ENCODE measurements at places on chromosomes 11 and 22.

GRCh38 chr11:121328176-121328966, 35.8 kb downstream of the SC5D start:
- peak; percentile 39 for DNase-seq

DNA sequence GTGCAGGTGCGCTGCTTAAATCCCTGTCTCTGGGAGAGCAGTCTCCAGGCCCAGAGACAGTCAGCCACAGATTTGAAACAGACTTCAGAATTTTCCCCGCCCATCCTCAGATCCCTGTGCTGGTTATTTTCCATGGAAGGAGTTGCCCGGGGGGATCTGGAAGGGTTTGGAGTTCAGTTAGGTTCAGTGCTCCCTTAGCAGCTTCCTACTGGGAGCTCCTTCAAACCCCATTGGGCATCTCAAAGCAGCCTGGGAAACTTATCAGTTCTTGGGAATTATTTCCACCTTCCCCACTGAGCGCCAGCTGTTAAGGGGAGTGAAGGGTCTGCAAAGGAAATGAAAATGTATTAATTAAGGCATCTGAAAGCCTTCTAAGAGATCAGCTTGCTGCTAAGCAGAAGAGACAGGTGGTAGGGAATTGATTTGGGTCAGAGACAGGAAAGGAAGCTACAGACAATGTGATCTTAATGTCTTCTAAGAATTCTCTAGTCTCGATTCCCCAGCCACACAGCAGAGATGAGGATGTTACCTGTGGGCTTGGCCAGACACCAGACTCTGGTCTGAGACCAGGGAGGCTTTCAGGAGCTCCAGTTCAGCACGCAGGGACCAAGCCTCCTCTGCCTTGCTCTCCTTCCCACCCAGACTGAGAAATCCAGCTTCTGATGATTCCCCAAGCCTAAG, 106.2 kb upstream of the TBCEL start:
- DNase-seq = no peak

GRCh38 chr11:115903179-115903578, 399.0 kb upstream of the CADM1 start:
- no peak for DNase-seq

DNA sequence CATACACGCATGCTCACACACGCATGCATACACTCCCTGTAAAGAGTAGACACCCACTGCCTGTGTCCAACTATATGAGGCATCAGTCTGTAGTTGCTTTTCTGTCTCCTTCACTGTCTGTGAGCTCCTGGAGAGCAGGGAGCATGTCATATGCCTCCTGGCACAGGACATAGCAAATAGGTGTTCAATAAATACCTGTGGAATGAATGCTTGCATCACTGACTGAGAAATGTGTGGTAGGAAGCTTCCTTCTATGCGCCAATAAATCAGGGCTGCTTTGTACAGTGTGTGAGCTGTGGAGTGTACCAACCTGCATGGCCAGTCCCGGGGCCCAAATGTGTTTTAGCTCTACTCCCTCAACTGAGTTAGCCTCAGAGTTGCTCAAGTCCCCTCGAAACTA, 37.2 kb upstream of the NAV2 start:
- DNase-seq = no peak

DNA sequence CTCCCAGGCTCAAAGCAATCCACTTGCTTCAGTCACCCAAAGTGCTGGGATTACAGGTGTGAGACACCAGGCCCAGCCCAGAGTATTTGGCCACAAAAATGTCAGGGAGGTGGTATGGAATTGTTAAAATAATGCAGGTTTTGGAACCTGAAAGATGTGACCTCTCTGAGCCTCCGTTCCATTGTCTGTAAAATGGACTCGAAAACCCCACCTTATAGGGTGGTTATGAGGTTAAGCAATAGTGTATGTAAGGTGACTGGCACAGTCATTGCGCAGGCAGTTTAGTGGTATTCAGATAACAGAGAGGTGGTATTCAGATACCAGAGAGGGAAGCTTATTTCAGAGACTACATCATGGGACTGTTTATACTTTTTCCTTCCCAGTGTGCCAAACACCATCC, 52.5 kb upstream of the PRSS23 start:
- no peak for DNase-seq

- no peak for DNase-seq
Measured at GRCh38 chr22:48868554-48868953, 959.1 kb downstream of the BRD1 start.

- DNase-seq = peak; percentile 47
Measured at GRCh38 chr11:10305262-10305963, 540 bp downstream of the ADM start.

DNA sequence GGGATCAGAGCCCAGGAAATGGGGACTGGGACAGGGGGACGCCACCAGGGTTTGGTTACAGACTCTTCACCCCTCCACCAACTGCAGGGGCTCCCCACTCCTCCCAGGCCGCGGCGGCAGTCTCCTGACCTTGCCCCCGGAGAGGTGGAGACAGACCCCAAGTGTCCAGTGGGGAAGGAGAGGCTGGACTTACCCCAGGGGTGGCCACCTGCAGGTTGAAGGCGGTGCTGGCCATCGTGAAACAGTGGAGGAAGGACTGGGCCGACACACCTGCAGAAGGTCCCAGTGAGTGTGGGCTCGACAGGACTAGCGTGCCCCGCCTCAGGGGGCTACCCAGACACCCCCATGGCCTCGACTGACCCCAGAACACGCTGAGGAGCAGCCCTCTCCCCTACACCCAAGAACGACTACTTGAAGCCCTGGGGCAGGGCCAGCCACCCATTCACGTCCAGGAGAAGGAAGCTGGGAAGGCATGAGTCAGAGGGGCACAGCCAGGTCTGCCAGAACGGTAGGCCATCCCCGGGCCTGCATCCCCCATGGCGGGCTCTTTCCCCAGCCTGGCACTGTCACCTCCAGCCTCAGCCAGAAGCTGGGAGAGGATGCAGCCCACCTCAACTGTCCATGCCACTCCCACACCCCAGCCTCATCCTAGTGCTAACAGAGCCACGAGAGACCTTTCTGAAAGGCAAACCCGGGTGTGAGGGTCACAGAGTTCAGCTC, 2.3 kb downstream of the GATD1 start:
- no peak for DNase-seq

GRCh38 chr11:121449626-121450025, 2.5 kb upstream of the SORL1 start:
- no peak for DNase-seq

GRCh38 chr11:37770145-37770544, 1172.1 kb upstream of the RAG2 start:
- no peak for DNase-seq
